ENCODE measurements at places on chromosomes 5 and 9. TPM values are rescaled to one million over a fixed set of nuclear protein-coding genes. Genes with fewer than 3 reads are reported as not detected.

GRCh38 chr5:72954389-72954788 lies 1.5 kb upstream of the FCHO2 start:
- DNase-seq: no peak

- DNase-seq: no peak
These were observed 52.7 kb downstream of the PIK3R1 start for GRCh38 chr5:68268101-68268851.

DNA sequence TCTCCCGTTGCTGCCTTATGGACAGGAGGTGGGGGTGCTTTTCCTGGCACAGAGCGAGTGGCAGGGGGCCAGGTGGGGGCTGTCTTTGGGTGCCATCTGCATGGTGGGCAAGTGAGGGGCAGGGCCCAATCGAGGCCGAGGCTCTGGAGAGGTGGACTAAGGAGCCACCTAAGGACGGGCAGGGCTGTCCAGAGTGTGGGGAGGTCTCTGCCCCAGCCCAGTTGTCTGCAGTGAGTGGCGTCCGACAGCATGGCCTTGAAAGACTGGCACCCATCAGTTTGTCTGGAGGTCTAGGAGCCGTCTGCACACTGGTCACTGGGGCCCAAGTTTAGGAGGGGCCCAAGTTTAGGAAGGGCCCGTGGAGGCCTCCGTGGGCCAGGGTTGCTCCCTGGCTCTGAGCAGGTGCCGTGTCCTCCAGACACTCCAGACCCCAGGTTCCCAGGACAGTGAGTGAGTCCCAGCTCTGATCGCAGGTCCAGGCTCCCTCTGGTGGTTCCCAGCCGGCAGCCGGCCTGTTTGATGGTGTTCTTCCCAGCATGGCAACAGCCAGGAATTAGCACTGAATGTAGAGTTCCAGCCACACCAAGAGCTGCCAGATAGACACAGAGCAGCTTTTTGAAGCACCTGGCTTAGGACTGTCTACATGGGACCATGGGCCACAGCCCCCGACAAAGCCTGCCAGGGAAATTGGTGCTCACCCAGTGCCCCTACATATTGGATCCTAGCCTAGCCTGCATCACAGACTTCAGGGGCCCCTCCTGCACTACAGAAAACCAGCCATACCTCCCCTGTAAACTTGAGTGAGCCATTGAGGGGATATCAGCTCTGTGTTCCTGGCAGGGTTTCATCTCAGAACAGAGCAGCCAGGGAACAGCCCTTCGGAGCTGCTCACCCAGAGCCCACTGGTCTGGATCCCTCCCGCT lies 120.9 kb downstream of the WNK2 start:
- peak; percentile 85 for DNase-seq

GRCh38 chr5:89628876-89629635 lies 746.1 kb upstream of the MEF2C start:
- DNase-seq: no peak

GRCh38 chr5:93571114-93571949 lies 9.7 kb downstream of the NR2F1-AS1 start:
- DNase-seq: no peak

- DNase-seq: peak; percentile 75
These were observed 165.8 kb downstream of the GADD45G start for GRCh38 chr9:89770531-89771174.

- DNase-seq: no peak
These were observed 30.7 kb upstream of the SPARC start for GRCh38 chr5:151717416-151717815.

DNA sequence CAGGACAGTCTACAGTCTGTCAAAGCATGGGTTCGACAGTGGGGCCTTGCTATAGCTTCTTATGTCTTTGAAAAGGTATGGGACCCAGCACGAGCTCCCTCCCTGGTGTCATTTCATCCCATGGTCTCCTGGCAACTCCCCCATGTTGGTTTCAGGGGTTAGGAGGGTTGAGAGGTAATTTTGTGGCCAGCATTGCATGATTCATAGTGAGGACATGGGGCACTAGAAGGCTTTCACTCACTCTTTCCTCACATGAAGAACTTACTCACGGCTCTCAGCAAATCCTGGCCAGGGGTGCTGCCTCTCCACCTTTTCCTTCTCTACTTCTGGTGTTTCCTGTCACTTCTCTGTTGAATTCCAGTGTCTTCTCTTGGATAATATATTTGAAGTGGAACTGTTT lies 134.7 kb upstream of the TNPO1 start:
- DNase-seq: no peak

GRCh38 chr5:34743878-34744277 lies 87.8 kb downstream of the RAI14 start:
- DNase-seq: no peak

GRCh38 chr5:66993448-66993847 lies 203.2 kb downstream of the CD180 start:
- DNase-seq: no peak

DNA sequence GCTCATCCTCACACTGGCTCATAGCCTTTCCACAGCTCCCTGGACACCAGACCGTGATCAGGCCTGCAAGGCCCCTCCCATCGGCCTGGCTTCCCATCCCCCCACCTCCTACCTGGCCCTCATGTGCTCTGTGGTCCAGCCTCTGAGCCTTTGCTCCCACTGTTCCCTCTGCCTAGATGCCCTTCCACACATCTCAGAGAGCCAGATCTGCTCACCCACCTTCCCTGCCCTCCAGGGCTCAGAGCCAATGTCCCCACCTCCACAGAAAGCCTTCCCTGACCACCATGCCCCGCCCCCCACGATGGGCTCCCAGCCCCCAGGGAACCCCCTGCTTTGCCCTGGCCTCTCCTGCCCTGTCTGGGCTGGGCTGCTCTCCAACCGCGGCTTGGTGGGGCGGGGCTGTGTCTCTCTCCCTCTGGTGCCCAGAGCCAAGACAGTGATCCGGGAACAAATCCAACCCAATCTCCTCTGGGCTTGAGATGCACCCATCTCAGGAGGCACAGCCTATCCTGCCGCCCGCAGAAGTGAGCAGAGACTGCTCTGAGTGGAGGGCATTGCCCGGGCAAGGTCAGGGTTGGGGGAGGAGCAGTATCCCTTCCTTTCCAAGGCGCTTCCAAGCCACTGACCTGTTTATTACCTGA lies 1.6 kb downstream of the NINJ1 start:
- DNase-seq: no peak

DNA sequence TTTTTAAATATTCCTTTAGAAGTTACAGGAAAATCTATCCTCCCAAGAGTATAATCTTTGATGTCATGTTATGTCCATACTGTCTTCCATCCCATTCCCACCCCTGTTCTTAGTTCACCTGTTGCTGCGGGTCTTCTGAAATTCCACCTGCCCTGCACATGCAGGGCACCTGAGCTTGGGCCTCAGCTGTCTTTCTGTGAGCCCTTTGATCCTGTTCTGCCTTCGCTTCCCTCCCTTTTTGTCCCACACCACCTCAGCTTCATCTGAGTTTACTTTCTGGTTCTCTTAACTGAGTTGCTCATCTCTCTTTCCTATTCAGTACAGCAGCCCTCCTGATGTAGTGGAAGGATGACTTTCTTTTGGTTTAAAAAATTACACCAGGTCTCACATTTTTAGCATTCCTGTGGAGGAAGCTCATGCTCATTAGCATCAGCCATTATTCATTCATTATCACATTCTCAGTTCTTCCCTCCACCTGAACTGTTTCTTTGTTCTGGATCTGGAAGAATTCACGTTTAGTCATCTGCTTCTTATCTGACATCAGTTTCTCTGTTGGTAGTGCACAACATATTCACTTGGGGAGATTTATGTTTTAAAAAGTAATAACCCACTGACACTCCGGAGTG lies 211.0 kb downstream of the ADCY2 start:
- DNase-seq: no peak

DNA sequence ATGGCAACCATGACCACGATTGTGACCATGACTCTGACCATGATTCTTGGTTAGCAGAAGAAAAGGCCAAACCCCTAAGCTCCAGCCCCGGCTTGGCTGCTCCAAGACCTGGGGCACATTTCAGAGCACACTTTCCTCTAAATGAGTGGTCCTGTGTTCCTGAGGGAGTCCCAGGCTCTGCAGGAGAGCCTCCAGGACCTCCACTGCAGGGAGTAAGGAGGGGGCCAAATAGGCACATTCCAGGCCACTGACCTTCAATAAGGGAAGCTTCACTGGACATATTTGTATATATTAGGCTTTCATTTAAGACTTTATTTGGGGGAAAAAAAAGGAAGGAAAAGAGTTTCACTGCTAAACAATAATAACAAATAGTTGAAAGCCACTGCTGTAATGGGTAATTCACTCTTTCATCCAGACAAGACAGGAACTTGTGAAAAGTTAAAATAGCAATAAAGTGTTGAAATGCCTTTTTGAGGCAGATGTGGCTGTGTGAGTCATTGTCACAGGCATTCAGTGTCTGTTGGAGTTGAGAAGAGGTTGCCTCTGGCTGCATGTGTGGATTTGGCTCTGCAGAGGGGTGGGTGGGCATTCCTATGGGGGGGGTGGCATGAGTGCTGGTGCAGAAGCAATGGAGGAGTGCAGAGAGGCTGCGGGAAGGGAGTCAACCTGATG lies 63.9 kb upstream of the TGFBR1 start:
- DNase-seq: no peak

DNA sequence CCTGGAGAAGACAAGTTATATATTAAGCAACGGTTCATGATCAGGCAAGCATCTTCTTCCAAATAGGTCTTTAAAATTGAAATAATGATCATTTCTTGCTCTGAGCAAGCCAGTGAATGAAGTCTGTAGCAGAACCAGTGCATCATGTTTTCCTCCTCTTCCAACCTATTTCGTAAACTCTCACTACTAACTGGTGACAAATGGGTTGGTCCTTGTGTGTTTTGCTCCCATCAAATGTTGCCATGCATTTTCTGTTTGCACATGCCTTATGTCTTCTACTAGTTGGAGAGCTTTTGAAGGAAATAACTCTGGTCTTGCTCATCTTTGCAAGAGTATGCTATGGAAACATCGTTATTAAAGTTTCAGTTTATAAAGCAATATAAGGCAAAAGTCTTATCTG lies 37.2 kb upstream of the SPDL1 start:
- DNase-seq: no peak

DNA sequence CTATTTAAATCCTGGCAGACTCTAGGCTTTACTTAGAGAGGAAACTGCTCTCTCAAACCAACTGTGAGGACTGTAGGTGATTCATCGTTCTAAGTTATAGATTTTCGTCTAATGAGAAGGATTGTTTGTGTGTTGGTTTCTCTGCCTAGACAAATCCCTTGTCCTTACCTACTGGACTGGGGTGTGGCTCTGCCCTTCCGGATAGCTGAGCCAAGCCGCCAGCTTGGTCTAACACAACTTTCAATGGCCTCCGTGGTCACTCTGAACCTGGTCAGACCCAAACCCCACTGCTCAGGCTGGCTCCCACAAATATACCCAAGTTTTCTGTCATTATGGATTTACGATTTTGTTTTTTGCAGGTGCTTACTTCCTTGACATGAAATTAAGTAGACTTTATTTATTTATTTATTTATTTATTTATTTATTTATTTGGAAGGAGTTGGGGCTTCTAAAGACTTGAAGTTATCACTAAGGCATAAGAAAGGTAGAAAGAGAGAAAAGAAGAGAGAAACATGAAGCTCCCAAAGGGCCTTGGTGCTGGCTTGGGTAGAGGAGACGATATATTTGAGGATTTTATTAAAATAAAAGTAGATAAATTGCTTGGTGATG lies 19.0 kb downstream of the CARTPT start:
- no peak for DNase-seq

DNA sequence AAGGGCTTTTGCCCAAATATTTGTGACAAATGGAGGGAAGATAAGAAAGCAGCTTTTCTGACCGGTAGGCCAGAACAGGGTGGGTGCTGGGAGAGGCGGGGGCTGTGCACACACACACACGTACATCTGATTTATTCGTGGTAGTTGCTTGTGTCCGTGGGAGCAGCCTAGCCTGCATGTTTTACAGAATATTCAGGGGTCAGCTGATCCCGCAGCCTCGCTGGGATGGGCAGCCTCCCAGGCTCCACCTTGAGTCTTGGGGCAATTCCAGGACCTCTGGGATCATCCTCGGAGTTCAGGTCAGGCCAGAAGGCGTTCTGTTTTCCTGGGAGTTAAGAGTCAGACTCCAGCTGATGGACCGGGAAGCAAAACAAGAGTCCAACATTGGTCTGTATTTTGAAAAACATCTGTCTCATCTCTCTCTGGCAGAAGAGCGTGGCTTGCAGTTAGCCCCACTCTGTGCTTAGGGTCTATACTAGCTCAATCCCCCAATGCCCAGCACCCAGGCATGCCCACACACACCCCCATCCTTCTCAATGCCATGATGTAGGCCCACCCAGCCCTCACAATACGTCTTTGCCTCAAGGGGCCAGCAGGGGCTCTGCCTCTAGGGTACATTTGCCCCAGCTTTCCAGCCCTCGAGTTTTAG lies 210.6 kb downstream of the GOLPH3 start:
- no peak for DNase-seq

GRCh38 chr5:132226516-132227234 lies 978 bp downstream of the P4HA2 start:
- DNase-seq: peak; percentile 83

GRCh38 chr5:116097301-116097700 lies 12.5 kb downstream of the COMMD10 start:
- no peak for DNase-seq

- no peak for DNase-seq
These were observed at the start of gene F2RL2 for GRCh38 chr5:76622973-76623596. Gene F2RL2, minus strand, starts transcription at chr5:76623403. Its CDS starts 173 bp downstream, at chr5:76623230.

- DNase-seq: no peak
These were observed 424.6 kb downstream of the GADD45G start for GRCh38 chr9:90029386-90029785.

- no peak for DNase-seq
These were observed 38.2 kb downstream of the ETF1 start for GRCh38 chr5:138504799-138505198.

GRCh38 chr5:159311063-159311462 lies 19.2 kb downstream of the IL12B start:
- DNase-seq: no peak

ZNG1E gene
- total RNA-seq: 30.0 TPM

EQTN gene
- not detected for total RNA-seq

KDM4C gene
- 33.7 TPM for total RNA-seq

ANXA2R gene
- total RNA-seq: 2.0 TPM

PPP2R2B gene
- 0.29 TPM for total RNA-seq

EFNA5 gene
- 9.2 TPM for total RNA-seq

RAD23B gene
- total RNA-seq: 165 TPM

LCNL1 gene
- total RNA-seq: 0.71 TPM

FABP6 gene
- not detected for total RNA-seq

GLRA1 gene
- total RNA-seq: not detected

ZMAT2 gene
- total RNA-seq: 37.9 TPM

GPRIN1 gene
- total RNA-seq: 1.3 TPM

UHRF2 gene
- 33.6 TPM for total RNA-seq

OGN gene
- total RNA-seq: 9.4 TPM

RAB3C gene
- total RNA-seq: 8.4 TPM

BARHL1 gene
- total RNA-seq: not detected

CDK9 gene
- 105 TPM for total RNA-seq

Measured in mesenteric fat pad (tissue), 1 donor.